ENCODE measurements at places on chromosomes 13 and 19.

DNA sequence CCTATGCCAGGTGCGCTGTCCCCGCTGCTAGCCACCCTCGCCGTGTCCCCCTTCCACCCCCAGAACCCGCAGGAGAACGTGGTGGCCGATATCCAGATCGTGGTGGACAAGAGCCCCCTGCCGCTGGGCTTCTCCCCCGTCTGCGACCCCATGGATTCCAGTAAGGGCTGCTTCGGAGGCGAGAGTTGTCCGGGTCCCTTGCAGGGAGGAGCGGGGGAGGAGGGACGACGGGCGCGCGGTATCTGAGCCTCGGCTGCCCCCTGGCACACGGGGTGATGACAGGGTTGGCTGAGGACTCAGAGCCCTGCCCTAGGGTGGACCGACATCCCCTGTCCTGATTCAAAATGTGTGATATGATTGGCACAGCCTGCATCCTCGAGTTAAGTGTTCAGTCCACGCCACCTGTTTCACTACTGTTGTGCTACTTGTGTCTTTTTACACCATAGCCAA is 653 bp downstream of the MVB12A start:
- DNase-seq: no peak

DNA sequence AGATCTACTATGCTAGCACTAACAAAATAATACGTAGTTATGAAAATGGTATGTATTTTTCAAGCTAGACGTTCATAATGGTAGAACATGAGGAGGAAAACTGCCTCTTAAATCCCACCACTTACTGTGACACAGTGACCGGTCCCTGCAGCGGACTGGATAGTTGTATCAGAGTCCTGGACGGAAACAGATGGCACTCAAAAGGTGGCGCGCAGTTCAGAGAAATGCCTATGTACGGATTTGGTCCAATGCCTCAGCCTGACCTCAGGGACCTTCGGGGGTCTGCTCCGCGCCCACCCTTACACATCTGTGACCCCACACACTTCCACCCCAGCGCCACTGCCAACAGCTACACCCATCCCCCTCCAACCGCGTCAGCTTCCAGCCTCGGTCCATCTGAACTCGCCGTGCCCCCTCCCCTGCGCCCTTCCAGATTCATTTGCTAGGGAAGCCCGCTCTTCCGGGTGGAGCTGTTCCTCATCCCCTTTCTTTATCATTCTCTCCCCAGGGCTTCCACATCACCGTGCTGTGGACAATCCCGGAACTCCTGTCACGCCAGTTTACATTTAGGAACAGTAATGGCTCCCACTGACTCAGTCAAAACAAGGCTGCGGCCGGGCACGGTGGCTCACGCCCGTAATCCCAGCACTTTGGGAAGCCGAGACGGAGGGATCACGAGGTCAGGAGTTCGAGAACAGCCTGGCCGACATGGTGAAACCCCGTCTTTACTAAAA is 792 bp upstream of the LENG8 start:
- DNase-seq: peak; percentile 36

DNA sequence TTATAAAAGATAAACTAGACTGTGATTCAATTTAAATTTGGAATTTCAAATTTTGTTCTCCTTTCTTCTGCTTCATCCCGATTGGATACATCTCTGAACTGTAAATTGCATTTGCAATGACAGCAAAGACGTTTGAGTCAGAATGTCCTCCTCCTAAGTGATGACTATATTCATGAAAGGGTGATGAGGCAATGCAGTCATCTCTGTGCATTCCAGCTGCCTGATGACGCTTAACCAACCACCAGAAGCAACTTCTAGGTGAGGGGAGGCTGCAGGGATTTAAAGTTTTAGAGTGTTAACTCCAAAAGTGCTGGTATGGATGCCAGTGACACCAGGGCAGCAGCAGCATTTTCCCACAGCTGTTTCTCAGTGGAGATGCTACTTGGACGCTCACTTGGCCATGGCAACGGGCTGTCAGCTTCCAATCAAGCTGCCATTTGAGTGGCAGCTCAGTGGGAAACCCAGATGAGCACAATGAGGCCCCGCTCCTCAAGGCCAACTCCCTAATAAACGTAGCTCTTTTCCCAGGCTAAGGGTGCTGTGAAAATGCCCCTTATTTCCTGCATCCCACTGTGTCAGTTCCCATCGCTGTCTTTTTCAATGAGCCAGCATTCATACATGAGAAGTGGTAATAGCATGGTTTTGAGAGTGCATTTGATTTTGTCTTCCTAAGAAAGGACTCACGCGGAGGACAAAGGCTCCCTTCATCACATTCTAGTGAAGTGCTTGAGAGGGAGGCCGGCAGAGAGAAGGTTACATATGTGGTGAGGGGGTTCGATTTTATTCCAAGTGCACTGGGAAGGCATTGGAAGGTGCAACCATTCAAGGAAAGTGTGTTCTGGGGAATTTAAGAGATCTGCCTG is 45.2 kb upstream of the AMER2 start:
- DNase-seq: no peak

GRCh38 chr19:53882391-53883050 is 524 bp downstream of the PRKCG start:
- no peak for DNase-seq

DNA sequence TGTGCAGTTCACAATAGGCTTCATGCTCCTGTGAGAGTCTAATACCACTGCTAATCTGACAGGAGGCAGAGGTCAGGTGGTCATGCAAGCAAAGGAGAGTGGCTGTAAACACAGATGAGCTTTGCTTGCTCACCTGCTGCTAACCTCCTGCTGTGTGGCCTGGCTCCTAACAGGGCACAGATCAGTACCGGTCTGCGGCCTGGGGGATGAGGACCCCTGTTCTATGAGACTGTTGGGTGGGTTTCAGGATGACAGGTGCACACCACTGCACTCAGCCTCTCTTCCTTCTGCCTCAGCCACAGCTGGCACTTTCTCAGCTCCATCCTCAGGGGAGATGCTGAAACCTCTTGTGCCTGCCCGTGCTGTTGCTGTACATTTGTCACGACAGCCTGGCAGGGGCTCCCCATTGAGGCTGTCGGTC is 9.7 kb downstream of the CLEC4G start:
- no peak for DNase-seq

GRCh38 chr19:35347171-35347929 is at the start of gene FFAR1:
TSS of gene FFAR1 (plus strand) at chr19:35347902. CDS start at chr19:35351552, 3,650 bp downstream.
- no peak for DNase-seq

GRCh38 chr19:56312787-56313657 is 1.6 kb downstream of the ZSCAN5A start:
- no peak for DNase-seq

GRCh38 chr13:71577127-71577526 is 289.9 kb downstream of the DACH1 start:
- no peak for DNase-seq

DNA sequence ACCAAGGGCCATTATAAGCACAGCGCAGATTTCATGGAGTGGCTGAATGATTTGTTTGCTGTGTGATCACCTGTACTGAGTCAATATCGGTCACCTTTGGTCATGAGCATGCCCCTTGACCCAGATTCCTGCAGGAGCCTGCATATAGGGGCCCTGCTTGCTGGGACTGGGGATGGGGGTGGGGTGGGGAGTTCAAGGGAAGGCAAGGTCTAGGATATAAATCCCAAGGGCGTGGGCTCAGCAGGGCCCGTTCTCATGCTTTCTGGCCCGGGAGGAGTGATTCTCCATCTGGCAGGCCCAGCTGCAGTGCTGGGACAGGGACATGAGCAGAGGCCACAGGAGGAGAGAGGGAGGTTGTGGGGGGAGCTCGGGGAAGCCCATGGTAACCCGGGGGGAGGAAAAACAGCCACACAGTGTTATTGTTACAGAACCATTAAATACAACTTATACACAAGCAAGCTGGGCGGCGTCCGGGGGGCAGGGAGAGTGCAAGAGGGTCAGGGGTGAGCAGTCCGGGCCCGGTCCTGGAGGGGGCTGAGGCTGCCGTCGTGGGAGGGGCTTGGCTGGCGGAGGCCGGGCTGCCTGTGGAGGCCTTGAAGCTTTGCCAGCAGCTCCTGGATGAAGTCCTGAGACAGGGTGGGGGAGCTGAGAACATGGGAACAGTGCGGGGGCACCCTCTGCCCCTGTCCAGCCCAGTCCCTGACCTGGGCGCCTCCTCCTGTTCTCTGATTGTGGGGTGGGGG is 5.2 kb downstream of the PPP1R14A start:
- DNase-seq: no peak

DNA sequence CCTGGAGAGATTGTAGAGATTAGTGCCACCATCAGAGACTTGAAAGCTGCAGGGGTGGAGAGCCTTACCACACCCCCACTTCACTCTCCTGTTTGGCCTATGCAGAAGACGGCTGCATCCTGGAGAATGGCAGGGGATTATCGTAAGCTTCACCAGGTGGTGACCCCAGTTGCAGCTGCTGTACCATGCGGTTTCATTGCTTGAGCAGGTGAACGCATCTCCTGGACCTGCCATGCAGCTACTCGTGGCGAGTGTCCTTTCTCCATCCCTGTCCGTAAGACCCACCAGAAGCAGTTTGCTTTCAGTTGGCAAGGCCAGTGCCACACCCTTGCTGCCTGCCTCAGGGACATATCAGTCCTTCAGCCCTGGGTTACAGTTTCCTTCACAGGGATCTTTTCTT is 21.2 kb downstream of the PPP5C start:
- no peak for DNase-seq

- no peak for DNase-seq
These were observed 225.8 kb downstream of the OXGR1 start for GRCh38 chr13:96768524-96768923.

GRCh38 chr13:86298725-86299124 is 499.5 kb upstream of the SLITRK6 start:
- no peak for DNase-seq

DNA sequence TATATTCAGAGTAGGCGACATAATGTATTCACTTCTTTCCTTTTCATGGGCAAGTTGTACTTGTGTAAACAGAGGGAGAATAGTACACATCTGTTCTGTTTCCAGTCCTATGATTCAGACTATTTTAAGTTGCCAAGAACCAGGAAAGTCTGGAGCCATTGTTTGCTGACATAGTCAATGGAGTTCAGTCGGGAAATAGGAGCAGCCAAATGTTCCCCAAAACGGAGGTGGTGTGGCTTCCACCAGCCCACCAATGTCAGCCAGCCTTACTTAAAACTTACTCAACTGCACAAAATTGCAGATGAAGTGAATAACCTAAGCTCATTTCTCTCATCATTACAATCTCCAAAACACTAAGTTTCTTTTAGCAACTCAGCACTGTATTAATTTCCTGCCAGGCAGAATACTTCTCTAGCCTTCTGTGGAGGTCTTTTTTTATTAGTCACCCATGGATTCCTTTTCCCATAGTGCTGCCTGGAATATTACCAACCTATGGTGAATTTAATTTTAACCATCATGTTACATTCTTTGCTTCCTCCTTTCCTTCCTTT is 22.3 kb upstream of the CSNK1A1L start:
- no peak for DNase-seq

- no peak for DNase-seq
These were observed 1.2 kb upstream of the GAMT start for GRCh38 chr19:1402411-1403070.

DNA sequence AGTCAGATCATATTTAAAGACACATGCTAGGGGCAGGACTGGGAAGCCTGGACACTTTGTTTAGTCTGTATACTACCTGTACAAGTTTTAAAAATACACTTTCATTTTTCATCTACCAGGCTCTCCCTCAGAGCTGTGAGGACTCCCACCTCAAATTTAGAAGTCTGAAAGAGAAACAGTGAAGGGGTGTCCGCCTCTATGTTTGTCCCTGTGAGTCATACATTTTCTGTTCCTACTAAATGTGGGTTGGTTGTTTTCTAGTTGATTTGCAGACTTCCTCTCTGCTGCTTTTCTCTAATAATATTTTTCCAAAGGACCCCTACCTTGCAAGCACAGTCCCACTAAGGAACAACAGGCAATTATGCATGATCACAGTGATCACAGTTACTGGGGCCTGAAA is 110.5 kb downstream of the ENOX1 start:
- DNase-seq: no peak

GRCh38 chr19:49042177-49042576 is 1.5 kb upstream of the CGB5 start:
- DNase-seq: peak; percentile 55

DNA sequence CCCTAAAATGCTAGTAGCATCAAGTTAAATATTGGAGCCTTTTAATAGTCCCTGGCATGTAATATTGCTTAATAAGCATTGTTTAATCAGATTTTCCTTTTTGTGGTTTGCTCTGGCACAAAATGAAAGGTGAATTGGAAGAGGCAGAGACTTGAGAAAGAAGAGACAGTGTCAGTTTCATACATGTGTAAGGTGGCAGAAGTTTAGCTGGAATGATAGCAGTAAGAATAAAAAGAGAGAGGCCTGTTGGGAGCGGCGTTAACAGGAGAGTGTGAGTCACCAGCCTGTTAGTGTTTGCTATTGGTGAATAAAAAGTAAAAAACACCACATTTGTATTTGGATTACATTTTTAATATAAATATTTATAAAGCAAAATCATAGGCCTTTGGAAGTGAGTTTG is 145.3 kb downstream of the PDS5B start:
- DNase-seq: no peak

DNA sequence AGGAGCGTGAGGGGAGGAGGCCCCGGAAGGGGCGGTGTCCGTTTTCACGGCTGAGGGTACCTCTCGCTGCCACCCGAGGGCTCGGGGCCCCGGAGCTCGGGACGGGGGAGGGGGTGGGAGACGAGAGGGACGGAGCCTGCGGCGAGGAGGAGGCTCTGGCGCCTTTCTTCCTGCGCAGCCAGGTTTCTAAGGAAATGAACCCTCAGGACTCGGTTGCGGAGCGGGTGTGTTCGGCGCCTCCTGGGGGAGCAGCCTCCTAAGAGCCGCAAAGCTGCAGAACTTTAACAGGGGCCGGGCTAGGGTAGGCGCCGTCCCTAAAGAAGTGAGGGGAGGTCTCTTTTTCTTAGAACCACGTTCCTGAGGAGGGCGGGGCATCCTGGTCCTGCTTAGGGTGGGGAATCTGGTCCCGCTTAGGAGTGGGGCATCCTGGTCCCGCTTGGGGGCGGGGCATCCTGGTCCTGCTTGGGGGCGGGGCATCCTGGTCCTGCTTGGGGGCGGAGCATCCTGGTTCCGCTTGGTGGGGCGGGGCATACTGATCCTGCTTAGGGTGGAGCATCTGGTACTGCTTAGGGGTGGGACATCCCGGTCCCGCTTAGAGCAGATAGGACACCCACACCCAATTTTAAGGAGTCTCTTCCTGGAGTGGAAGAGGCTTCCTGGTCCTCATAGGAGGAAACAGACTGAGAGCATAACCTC is 6.2 kb downstream of the SYT5 start:
- DNase-seq: no peak

- no peak for DNase-seq
These were observed 213.6 kb downstream of the RGCC start for GRCh38 chr13:41670873-41671443.

GRCh38 chr13:47813718-47814117 is 187.4 kb downstream of the SUCLA2 start:
- DNase-seq: no peak

GRCh38 chr19:17751912-17752273 is 616 bp downstream of the FCHO1 start:
- DNase-seq: no peak

Measured in LoVo (cell line).